ENCODE measurements at places on chromosomes 2 and 18.
A peak's percentile ranks its signal among the peaks of the same experiment; 100 is the strongest.

GRCh38 chr2:55416786-55417568 is 2.7 kb downstream of the CCDC88A start:
- no peak for DNase-seq

GRCh38 chr2:205764270-205764746 is 82.0 kb downstream of the NRP2 start:
- no peak for DNase-seq

DNA sequence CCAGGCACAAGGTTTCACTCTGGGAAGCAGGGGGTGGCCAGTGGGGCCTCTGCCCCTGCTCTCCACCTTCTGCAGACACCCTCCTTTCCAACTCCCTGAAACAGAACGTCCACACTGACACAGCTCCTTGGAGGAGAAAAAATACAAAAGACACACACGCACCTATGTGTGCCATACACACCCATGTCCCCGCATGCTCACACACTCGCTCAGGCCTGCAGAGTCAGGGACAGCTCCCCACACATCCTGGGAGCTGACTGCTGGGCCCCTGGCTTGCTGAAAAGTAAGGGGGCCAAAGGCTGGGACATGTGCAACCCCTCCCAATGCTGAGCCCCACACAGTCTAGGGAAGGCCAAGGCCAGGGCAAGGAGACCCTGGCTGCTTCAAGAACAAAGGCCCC is 200.5 kb downstream of the TNS1 start:
- DNase-seq = no peak

- no peak for DNase-seq
These were observed 129.8 kb upstream of the CAB39 start for GRCh38 chr2:230582851-230583283.

DNA sequence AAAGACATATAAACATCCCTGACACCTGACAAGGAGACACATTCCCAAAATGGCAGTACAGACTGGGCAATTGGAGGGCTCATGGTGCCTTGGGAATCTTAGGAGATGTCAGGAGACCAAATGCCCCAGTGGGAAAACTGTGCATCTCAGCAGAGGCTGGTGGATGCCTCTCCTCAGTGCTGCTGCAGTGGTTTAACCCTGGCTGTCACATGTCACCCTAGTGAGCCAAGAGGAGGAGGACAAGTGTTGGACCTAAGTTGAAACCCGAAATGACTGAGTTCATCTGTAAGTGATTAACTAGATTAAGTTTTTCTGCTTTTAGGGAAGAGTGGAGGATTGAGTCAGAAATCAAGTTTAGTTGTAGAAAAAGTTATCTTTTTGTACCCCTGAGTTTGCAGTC is 5.2 kb upstream of the NAGK start:
- no peak for DNase-seq

DNA sequence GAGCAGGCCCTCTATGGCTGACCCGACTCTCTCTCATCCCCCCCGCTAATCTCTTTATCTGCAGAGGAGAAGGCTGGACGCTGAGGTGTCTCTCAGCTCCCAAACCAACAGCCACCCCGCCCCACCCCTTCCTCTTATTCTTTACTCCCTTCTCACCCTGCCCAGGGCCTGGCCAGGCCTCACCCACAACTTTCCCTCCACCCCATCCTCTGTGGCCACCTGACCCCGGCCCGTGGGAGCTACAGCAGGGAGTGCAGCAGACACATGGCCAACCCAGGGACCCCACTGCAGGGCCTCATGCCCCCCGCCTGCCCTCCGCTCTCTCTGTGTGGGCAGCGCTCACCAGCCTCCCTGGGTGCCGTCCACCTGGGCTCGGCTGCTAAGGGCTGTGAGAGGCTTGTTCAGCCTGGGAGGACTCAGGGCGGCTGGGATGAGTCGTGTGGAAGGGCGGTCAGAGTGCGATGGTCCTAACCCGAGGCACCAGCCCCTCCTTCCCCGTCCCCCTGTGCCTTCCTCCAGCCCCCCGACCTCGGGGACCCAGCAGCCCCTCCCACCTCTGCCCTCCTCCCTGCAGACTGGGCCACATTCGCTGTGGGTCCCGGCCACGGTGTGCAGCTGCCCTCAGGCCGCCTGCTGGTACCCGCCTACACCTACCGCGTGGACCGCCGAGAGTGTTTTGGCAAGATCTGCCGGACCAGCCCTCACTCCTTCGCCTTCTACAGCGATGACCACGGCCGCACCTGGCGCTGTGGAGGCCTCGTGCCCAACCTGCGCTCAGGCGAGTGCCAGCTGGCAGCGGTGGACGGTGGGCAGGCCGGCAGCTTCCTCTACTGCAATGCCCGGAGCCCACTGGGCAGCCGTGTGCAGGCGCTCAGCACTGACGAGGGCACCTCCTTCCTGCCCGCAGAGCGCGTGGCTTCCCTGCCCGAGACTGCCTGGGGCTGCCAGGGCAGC is 6.8 kb downstream of the NEU4 start:
- DNase-seq = no peak

- DNase-seq = no peak
These were observed 26.1 kb upstream of the SEMA4C start for GRCh38 chr2:96895746-96896651.

- DNase-seq = no peak
These were observed 24.3 kb downstream of the NCK2 start for GRCh38 chr2:105768961-105769452.

DNA sequence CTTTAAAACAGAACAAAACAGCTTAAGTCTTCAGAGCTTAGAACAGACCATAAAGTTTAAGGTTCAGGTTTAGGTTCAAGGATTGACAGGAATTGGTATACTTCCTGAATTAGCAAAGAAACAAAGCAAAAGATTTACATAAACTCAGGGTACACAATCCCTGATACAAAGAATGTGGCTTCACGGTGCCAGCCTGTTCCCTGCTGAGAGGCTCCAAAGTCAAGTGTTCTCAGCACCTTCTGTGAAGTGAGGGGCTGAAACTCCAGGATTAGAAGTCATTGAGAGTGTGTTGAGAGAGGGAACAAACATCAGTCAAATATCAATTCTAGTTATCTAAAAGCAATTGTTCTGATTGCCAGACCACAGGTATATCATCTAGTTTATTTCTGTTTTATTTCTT is 35.7 kb downstream of the DYNAP start:
- no peak for DNase-seq

DNA sequence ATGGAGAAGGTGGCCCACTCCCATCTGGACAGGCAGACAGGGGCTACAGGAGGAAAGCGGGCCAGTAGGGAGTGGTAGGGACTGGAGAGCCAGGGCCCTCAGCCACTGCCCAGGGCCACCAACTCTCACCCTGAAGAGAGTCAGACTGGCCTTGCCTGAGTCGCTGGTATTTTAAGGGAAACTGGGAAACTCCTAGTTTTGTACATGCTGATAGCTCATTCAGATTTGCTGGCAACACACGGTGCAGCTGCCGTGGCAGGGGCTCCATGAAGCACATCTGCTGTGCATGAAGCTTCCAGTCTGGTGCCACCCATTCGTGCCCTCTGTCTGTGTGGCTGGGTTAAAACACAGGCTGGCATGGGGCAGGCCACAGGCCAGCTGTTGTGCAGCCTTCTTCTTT is 137.3 kb upstream of the GLI2 start:
- no peak for DNase-seq

- DNase-seq = peak; percentile 93
These were observed at the start of gene PUM2 for GRCh38 chr2:20350753-20351554. Gene PUM2, minus strand, starts transcription at chr2:20350844. Its CDS starts 23,484 bp downstream, at chr2:20327360.

GRCh38 chr2:141186413-141187074 is 944.3 kb downstream of the LRP1B start:
- DNase-seq = no peak

DNA sequence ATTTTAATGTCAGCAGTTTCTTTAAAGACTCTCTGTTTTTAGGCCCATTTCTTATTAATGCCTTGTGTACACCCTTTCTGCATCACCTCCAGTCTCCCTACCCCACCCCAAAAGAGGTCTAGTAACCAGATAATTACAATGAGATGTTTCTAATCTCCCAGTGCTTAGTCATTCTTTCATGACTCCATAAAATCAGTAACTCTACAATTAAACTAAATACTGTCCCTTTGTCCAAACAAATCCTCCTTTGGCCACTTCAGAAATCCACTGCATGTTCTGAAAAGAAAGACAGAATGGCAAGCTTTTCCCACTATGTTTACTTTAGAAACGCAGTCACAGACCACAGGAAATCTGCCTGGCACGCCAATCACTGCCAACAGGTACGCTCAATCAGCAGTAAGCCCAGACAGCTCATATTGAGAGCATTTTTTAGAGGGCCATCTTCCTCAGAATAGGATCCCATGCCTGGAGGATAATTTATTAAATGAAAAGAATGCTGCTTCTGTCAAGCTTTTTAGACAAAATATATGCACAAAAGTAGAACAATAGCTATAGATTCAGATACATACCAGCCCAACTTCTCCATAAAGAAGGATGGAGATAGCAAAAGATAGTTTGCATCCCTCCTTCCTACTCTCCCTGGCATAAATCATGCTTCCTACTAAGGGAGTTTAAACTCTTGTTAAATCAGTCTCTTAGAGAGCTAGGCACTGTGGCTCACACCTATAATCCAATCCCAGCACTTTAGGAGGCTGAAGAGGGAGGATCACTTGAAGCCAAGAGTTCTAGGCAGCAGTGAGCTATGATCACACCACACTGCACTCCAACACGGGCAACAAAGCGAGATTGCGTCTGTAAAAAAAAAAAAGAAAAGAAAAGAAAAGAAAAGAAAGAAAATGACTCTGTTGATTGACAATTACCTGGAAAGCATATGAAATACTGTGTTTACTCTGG is 14.6 kb downstream of the CLASP1 start:
- DNase-seq = no peak

GRCh38 chr2:150234787-150235446 is 252.6 kb downstream of the RND3 start:
- DNase-seq = no peak

- DNase-seq = no peak
These were observed 2.9 kb upstream of the DLX2 start for GRCh38 chr2:172105471-172106107.

GRCh38 chr2:169776252-169776761 is 22.4 kb upstream of the SSB start:
- no peak for DNase-seq

DNA sequence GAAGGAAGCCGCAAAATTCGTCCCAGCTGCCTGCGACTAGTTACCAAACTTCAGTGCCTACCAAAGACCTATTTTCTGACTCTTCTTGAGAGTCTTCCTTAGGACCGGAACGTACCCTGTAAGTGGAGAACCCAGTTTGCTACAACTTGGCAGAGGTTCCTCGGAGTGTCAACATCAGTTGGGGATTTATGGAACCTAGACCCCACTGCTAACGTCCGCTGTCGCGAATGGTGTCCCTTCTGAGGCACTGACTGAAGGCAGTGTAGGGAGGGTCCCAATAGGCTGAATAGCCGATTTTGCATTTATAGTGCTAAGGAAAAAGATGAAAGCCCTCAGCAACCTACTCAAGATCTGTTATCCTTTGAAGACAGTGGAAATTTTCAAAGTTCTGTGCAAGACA is 568 bp upstream of the STK17B start:
- no peak for DNase-seq

DNA sequence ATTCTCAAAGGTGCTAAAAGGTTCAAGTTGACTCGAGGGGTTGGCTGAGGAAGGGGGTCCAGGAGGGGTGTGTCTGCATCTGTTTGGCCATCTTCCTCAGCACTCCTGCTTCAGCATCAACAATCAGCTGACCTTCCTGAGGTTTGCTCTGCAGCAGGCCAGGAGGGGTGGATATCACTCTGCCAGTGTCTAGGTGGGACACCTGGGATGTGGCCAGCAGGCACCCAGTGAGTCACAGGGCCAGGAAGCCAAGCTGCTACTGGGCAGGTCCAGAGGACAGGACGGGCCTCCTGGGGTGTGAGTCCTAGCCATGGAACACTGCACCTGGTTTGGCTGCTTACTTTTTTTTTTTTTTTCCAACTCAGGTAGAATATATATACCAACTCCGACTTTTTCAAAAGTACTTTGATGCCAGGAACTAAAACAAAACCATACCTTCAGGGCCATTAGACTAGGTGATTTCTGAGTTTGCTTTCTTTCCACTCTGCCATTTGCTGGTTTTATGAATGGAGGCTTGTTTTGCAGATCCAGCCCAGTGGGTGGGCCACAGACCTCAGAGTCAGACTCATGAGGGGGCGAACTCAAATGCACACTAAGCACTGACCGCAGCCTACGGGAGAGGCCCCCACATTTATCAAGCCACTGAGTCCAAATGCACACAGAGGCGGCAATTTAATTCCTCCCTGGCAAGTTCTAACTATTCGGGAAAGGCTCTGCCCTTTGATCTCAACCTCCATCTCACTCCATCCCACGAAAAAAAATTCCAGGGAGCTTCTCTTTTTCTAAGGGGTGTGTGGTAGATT is 76.0 kb downstream of the UXS1 start:
- no peak for DNase-seq

GRCh38 chr18:65587491-65587890 is 163.3 kb upstream of the CDH7 start:
- DNase-seq = no peak

DNA sequence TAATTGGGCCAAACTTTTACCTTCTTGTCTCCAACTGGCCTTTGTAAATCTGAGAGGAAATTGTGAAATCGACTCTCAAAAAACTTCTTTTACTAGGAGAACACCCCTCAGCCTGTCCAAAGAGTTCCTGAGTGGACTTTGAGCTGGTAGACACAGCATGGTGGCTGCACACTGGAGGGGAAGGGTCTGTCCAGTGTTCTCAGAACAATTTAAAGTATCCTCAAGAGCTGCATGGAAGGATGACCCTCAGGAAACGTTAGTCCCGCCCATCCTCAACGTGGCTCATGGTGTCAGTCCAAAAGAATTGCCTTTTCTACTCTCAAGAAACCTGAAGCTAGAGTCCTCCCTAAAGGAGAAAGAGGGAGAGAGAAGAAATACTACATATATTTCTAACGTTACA is 182.7 kb downstream of the EPHA4 start:
- no peak for DNase-seq

GRCh38 chr2:217787160-217787877 is 215.5 kb downstream of the TNS1 start:
- DNase-seq = no peak

- no peak for DNase-seq
These were observed 1631.3 kb downstream of the DPP10 start for GRCh38 chr2:116073731-116074130.

DNA sequence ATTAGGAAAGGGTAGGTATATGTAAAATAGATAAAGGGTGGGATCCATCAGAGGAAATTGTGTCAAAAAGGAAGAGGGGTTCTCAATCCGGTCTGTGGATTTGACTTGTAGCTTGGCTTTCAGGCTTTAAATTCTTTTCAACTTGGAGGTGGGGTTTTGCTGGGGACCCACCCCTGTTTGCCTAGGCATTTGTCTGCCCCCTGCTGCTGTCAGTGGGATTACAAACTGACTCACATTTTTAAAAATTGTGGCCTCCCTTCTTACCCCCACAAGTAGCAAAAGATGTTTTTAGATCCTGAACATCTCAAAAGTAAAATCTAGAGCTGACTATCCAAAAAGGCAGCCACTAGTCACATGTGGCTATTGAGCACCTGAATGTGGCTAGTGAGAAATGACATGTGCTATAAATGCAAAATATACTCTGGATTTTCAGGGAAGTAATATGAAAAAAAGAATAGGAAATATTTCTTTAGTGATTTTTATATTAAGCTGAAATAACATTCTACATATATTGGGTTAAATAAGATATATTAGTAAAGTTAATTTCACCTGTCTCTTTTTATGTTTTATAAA is 178.9 kb downstream of the GFPT1 start:
- DNase-seq = no peak

All from NCI-H187 treated with DMSO at 0.1 percent for 48 hours (cell line).